Posterior cingulate gyrus (tissue), 11 donors: ENCODE measurements at places on chromosomes 16 and 17.
A peak's percentile ranks its signal among the peaks of the same experiment; 100 is the strongest.

DNA sequence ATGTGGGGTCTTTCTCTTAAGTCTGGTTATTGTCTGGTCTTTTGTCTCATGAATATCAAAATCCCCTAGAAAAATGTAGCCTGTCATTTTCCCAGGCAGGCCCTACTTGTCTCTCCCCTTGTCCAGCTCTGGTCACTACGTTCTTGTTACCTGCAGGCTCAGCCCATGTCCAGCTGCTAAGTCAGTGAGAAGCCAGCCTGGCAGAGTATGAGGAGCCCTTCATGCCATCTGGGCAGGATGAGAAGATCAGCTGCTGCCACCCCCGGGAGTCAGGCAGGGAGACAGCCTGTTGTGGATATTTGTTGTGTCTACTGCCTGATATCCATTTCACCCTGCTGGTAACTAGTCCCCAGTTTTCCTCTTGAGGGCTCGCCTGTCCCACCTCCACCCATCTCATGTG lies 88.9 kb downstream of the ASIC2 start:
- DNase-seq: no peak

GRCh38 chr16:84266451-84266850 lies 26.6 kb upstream of the KCNG4 start:
- peak; percentile 56 for DNase-seq

- no peak for DNase-seq
Observed at GRCh38 chr16:24124291-24124690, 131.8 kb upstream of the CACNG3 start.

DNA sequence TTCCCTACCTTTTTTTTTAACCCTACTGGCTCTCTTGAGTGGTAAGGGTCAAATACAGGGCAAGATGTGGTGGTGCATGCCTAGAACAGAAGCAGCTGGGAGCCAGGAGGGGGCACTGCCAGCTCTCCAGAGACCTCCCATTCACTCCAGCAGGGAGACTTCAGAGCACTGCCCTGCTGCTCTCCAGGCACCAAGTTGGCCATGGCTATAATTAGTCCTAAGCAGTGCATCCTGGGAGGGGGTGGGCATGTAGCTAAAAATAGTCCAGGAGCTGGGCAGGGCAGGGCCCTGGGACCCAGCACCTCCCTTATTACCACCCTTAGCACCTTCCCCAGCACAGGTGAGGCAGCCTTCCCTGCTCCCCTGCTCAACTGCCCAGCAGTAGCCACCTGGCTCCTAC lies 3.5 kb downstream of the CORO6 start:
- no peak for DNase-seq

DNA sequence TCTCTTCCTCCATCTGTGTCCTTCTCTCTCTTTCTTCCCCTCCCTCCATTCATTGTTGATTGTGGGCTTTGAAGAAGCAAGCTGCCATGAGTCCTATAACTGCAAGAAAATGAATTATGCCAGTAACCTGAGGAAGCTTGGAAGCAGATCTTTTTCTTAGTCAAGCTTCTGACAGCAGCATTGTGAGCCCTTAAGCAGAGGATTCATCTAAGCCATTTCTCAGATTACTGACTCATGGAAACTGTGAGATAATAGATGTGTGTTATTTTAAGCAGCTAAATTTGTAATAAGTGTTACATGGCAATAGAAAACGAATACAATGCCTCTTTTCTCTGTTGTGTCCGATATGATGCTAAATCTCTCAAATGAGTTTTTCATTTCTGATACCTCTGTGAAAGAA lies 1109.7 kb downstream of the CDH11 start:
- no peak for DNase-seq

GRCh38 chr16:85501900-85502299 lies 111.2 kb upstream of the GSE1 start:
- DNase-seq: no peak

DNA sequence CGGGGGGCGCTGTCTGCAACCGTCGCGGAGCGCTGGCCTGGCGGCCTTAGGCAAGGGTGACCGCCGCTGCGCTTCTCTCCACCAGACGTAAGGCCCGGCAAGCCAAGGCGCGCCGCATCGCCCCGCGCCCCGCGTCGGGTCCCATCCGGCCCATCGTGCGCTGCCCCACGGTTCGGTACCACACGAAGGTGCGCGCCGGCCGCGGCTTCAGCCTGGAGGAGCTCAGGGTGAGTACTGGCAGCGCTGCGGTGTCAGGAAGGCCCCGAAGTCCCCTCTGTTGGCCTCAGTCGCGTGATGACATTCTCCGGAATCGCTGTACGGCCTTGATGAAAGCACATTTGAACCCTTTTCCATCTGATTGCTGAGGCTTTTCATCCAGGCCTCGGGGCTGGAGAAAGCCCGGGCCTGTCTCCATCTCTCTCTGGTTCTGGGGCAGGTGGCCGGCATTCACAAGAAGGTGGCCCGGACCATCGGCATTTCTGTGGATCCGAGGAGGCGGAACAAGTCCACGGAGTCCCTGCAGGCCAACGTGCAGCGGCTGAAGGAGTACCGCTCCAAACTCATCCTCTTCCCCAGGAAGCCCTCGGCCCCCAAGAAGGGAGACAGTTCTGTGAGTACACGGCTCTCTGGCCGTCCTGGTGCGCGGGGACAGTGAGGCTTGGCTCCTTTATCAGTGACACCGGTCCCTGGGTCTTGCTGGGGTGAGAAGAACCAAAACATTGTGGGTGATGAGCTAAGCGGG lies 831 bp downstream of the RPL13 start:
- no peak for DNase-seq

- DNase-seq: no peak
Observed at GRCh38 chr16:49673442-49673841, 182.5 kb downstream of the ZNF423 start.

GRCh38 chr17:79255456-79255855 lies 180.8 kb downstream of the ENGASE start:
- DNase-seq: no peak

DNA sequence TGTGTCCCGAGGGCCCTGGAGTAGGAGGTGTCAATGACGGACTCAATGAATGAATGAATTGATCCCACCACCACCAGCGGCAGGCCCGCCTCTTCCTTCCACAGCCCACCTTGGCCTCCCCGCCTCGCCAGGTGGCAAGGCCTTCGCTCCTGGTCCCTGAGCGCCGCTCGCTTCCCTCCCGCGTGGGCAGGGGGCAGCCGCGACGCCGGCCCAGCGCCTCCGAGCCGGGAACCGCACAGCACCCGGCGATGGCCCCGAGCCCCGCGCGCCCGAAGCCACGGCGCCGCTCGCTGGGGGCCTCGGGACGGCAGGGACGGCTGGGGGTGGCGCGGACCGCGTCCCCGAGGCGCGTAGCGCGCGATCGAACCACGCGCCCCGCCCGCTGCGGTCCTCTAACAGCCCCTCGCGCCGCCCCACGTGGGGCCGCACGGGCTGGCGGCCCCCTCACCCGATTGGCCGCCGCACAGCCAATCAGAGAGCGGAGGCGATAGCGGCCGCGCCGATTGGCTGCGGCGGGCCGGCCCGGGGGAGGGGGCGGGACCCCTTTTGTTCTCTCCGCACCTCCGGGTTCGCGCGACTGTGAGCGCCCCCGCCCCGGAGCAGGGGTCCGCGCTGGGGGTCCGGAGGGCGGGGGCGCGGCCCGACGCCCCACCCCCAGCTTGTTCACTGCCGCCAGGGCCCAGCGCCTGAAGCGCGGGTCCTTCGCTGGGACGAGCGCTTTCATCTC lies 31.4 kb downstream of the ACTG1 start:
- peak; percentile 81 for DNase-seq

- DNase-seq: no peak
Observed at GRCh38 chr16:88874938-88875599, 8.6 kb upstream of the PABPN1L start.
